Activated T-cell treated with anti-CD3 and anti-CD28 coated beads for 48 hours (primary cell): ENCODE measurements at places on chromosomes 4 and X.

GRCh38 chr4:87680271-87680670 lies 30.2 kb downstream of the DMP1 start:
- no peak for DNase-seq

- DNase-seq, result no peak
Measured at GRCh38 chrX:46305431-46305830, 239.8 kb downstream of the ZNF674 start.

- no peak for DNase-seq
Measured at GRCh38 chr4:109966891-109967481, 54.3 kb downstream of the EGF start.

DNA sequence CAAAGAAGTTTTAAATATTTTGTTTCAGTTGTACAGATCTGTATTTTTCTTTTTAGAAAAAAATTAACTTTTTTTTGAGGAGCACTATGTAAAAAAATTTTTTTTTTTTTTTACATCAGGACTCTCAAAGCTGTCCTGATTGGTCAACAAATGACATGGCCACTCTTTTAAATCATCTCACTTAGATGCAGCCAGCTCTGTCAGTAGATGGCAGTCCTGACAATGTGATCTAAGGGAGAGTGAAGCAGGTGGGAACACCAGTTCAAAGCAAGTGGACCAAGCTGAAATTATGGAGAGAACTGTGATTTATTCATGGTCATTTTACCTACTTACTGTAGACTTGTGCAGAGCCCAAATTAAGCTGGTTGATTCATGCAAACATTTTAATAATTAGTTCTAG lies 174.7 kb upstream of the GPRIN3 start:
- no peak for DNase-seq
